Thoracic aorta (tissue), 2 donors: ENCODE measurements at places on chromosomes 3 and 15. TPM values are rescaled to one million over a fixed set of nuclear protein-coding genes. Genes with fewer than 3 reads are reported as not detected.

DNA sequence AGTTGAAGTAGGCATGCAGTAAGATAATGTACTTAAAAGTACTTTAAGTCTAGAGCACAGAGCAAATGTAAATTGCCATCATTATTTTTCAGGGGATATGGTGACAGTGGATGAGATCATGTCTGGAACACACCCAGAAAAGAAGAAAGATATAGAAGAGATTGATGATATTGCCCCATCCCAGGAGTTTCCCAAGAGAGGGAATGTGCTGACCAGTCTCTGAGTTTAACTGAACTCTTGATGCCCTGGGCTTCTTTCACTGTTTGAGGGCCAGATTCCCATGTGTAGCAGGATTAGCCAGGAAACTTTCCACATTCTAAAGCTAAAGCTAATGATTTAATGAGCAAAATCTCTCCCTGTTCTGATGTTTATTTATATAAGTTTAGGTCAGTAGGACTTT lies 366.8 kb upstream of the UMPS start:
- peak overlapping the region; percentile 42 for H3K27ac ChIP-seq
- no peaks in the 10 kb centered on the region for H3K36me3 ChIP-seq

GRCh38 chr3:83224101-83224868 lies 1462.8 kb upstream of the GBE1 start:
- no peaks in the 10 kb centered on the region for H3K4me1 ChIP-seq
- no peak overlapping the region for H3K4me3 ChIP-seq
- no peaks in the 10 kb centered on the region for H3K36me3 ChIP-seq
- H3K27ac ChIP-seq: no peak overlapping the region
- H3K27me3 ChIP-seq: no peaks in the 10 kb centered on the region

AQR gene
- total RNA-seq: 19.6 TPM

DNA sequence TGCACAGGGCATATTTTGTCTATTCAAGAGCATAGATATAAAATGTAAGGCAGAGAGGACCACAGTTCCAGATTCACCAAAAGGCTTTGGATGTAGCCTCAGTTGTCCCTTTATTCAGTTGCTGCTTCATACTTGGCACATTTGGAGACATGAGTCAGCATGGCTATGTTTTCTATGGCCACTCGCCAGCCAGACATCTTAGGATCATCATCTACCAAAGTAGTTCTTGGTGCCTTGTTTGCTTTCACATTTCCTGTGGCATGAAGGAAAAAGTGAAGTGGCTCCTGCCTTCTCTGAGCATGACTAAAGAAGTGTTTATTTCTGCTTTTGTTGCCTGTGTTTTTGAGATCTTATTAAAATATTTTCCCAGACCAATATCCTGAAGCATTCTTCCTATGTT lies 7.2 kb downstream of the SUSD5 start:
- peaks cover 35% of the 10 kb centered on the region for H3K36me3 ChIP-seq
- H3K4me1 ChIP-seq: peaks cover 18% of the 10 kb centered on the region
- no peak overlapping the region for H3K27ac ChIP-seq

PATL2 gene
- total RNA-seq: 1.1 TPM

RAB43 gene
- 53.5 TPM for total RNA-seq

DNA sequence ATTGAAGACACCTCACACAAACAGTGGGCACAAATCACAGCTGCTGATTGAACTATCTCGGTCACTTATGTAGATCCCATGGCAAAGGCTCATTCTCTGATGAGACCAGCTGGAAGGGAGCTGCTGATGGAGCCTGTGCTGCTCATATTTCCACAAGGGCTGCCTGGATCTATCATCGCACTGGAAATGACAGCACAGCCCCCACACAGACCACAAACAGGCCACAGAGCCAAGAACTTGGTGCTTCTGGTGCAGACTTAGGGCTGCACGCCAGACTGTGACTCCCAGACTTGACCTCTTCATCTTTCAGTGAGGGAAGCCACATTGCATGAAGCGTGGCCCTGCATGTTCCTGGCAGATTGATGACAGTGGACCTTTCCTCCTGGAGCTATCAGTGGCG lies 197.6 kb downstream of the MINAR1 start:
- no peaks in the 10 kb centered on the region for H3K36me3 ChIP-seq
- no peak for DNase-seq
- no peak overlapping the region for H3K4me3 ChIP-seq
- no peaks in the 10 kb centered on the region for H3K4me1 ChIP-seq
- H3K27ac ChIP-seq: no peak overlapping the region

DNA sequence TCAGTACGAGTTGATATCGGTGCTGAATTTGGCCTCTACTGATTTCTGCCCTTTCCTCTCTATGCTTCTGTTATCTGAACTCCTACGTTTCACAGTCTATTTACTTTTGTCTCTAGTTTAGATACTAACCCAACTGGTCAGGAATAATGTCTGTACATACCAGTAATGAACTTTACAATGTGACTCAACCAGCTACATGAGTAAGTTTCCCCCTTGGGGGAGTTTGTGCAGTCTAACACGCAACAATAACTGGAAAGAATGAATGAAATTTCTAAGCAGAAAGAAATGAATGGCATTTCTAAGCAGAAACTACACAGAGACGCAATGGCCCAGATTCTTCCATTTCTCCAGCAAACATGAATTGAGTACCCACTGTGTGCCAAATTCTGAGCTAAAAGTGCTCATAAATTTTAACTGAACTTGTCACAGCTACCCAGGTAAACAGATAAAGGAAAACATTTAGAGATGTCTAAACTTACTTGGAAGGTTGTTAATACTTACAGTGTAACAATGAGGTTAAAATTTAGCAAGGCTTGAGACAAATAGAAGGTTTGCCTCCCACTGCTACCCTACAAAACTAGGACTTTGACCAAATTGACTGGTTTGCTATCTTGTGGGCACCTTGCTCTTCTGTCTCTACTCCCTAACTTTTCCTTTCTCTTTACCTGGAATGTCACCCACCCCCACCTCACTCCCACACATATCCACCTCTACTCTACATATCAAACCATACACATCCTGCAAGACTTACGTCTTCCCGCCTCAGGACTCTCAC lies 11.6 kb downstream of the UPK1B start:
- no peaks in the 10 kb centered on the region for H3K27me3 ChIP-seq
- no peaks in the 10 kb centered on the region for H3K4me1 ChIP-seq
- H3K36me3 ChIP-seq: no peaks in the 10 kb centered on the region
- no peak overlapping the region for H3K4me3 ChIP-seq
- H3K27ac ChIP-seq: no peak overlapping the region
